ENCODE measurements at places on chromosomes 16 and 17.

GRCh38 chr17:17140590-17140980 is 65.5 kb downstream of the PLD6 start:
- DNase-seq: no peak

GRCh38 chr16:88868974-88869672 is 2.7 kb upstream of the PABPN1L start:
- DNase-seq: no peak

DNA sequence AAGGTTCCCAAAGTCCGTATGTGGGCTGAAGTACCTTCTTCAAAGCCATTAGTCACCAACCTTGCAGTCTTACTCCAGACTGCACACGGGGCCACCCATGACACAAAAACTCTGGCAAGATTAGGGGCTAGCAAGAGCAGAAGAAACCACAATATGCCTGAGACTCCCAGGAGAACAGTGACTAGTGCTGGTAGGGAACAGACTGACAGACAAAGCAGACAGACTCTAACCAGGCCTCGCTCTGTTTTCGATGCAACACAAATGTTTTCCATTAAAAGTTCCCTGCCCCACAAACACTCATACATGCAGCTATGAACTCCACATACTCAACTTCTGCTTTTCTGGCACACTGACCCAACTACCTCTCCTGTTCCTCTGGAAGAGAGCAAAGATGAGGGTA is 102.2 kb downstream of the HIC1 start:
- no peak for DNase-seq

DNA sequence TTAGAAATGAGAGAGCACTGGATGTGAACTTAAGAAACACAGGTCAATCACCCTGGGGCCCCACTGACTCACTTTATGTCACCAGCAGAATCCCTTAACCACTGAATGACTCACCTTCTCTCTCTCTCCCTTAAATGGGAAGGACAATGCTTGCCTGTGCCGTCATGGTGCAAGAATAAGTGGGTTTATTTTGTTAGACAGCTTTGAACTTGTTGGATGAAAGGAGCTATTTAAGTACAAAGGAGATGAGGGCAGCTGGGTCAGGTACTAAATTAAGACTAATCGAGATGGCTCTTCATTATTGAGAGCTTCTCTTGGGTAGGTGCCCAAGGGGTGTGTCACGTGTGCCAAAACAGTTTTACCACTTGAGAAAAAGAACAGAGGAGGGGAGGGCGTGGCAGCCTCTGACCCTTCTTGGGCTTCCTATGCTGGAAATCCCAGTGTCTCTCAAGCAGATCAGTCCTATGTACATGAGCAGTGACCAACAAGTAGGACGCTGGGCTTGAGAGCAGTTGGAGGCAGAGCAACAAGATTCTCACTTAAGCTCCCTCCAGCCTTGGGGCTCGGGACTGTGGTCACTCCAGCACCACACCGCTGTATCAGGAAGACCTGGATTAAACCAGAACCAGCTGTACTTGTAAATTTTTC is 6.7 kb upstream of the KRT31 start:
- DNase-seq: peak; percentile 11

DNA sequence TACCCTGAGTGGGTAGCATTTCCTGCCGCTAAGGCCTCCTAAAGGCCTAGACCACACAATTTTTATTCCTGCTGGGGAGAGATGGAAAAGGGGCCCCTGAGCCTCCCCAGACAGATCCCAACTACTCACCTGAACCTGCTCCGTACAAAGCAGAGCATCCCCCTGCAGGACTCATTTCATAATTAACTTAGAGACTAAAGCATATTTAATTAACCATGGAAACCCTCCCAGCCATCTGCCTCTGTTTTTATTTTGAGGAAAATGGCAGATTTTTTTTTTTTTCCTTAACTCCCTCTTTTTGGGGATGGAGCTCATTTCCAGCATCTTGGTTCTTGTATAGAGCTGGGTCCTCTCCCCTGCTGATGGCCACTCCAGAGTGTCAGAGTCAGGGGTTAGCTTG is 96.5 kb upstream of the CRHR1 start:
- DNase-seq: no peak
